ENCODE measurements at places on chromosomes 13 and 19.

DNA sequence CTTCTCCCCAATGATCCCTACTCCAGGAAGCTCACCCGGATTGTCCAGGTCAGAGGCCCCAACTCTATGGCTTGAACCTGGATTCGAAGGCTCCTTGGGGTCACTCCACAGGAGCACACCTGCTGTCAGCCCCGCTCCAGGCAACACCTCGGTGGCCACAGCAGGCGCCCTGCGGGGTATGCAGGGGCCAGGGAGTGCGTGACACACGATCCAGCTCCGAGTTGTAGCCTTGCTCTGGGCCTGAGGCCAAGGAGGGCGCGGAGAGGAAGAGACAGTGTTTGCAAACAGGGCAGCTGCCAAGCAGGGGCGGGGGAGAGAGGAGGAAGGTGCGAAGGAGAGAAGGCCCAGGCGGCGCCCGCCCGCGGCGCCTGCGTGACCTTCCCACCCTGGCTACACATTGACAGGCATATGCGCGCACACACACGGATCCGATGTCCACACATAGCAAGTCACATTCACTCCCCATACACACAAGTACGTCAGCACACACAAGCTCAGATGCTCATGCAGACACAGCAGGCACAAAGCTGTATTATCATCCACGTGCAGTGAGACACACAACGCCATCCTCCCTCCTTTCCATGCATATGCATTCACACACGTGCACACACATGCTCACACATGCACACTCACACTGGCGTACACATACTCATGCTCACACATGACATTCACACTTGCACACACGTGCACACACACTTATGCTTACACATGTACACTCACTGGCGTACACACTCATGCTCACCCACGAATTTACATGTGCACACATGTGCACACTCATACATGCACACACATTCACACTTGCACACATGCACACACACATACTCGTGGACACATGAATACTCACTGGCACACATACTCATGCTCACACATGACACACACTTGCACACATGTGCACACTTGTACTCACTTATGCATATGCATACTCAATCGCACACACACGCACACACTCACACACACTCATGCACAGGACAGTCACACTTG lies 10.4 kb downstream of the SBK2 start:
- DNase-seq = peak; percentile 73

- no peak for DNase-seq
Observed at GRCh38 chr19:48484931-48485612, 15.9 kb downstream of the CYTH2 start.

DNA sequence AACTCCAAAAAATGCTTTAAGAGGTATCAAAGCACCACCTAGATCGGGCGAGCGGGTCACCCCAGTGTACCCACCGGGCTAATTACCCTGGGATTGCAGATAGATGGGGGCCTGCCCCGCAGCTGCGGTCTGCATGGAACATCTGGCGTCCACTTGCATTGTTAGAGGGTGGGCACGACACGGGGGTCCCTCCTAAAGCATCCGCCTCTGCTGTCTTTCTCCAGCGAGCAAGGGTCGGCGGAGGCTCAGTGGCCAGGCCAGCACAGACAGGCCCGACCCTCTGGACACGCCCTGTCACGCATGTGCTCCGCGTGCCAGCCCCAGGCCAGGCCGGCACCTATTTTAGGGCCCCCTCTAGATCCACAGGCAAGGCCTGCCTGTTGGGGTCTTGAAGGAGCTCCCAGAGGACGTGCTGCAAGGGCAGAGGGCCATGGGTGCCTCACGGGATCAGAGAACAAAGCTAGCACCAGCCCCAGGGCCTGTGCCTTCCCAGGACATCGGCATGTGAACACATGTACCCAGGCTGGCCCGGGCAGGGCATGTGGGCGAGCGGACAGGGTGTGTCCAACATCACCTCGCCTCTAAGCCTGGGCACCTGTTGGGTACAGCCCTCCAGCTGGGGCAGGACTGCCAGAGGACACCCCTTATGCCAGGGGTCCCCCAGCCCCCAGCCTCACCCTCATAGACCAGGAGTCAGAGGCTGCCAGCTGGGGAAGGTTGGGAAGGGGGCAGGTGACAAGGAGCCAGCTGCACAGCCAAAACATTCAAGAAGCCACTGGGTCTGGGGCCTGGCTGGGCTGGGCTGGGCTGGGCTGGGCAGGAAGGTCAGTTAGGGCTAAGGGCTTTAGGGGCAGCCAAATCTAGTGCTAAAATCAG lies 35.6 kb upstream of the NANOS3 start:
- no peak for DNase-seq

GRCh38 chr13:34942732-34943435 lies 814 bp downstream of the NBEA start:
- DNase-seq = peak; percentile 19

DNA sequence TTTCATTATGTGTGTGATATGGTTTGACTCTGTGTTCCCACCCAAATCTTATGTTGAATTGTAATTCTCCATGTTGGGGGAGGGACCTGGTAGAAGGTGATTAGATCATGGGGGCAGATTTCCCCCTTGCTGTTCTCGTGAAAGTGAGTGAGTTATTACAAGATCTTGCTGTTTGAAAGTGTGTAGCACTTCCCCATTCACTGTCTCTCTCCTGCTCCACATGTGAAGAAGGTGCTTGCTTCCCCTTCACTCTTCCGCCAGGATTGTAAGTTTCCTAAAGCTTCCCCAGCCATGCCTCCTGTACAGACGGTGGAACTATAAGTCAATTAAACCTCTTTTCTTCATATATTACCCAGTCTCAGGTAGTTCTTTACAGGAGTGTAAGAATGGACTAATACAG lies 54.3 kb upstream of the SERTM1 start:
- no peak for DNase-seq

DNA sequence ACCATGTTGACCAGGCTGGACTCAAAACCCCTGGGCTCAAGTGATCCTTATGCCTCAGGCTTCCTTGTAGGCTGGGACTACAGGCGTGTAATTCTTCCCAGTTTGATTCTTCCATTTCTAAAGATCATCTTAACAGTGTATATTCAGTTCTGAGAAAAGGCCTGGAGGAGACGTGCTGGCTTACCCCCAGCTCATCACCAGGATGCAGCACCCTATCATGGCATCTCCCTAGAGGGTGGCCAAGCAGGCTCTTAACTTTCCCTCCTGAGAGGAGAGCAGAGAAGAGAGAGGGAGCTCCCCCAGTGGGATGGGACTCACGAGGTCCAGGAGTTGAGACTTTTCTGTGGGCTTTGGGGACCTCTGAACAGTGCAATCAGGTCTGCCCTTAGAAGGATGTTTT lies 2.1 kb upstream of the TUBA3C start:
- no peak for DNase-seq

- no peak for DNase-seq
Observed at GRCh38 chr13:98225036-98225940, 48.2 kb upstream of the RNF113B start.

DNA sequence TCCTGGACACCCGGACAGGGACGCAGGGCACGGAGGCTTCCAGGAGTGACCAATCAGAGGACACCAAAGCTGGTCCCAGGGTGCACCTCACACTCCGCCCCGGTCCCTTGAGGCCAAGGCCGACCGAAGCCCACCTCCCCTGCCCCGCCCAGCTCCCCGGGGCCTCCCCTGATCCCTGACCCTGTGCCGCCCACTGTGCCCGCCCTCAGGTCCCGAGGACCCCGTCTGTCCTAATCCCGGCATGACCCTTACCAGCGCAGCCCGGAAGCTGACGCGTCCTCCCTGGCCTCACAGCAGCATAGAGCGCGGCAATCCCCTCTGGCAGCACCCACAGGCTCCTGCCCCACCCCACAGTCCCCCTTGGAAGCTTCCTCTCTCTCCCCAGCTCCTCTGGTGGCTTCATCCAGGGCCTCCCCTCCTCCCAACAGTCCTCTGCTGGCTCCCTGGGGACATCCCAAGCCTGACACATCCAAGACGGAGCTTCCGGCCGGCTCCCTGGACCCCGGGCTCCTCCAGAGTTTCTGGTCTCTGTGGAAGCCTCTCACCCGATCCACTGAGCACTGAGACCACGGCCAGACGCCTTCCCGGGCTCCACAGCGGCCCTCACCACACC lies 7.4 kb upstream of the CDC34 start:
- no peak for DNase-seq

DNA sequence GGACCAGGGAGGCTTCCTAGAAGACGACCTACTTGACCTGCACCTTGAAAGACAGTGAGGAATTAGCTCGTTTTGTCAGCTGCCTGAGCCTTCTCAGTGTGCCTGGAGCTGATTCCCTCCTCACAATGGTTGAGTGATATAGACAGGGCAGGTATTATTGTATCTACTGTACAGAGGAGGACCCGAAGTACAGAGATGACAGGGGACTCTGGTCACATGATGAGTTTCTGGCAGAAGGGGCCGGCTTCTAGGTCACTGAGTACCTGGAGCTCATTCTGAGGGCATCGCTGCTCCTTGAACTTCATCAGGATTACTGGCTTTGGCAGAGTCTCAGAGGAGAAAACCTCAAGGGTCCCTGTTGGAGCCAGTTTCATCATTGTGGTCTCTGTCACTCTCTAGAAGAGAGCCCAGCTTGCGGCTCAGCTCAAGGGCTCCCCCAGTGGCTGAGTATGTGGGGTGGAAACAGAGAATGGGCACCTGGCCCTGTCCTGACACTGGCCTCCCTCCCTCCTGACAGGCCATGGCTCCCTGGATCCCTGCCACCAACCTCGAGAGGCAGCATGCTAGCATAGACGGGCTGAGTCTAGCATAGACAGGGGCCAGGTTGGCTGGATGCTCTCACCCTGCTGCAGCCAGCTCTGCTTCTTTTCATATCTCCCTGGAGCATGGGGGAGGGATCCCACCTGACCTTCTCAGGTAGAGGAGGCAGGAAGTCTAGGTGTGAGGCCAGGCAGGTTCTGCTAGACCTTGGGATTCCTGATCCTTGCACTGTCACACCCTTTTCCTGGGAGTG lies 38.7 kb downstream of the NFIX start:
- peak; percentile 82 for DNase-seq

DNA sequence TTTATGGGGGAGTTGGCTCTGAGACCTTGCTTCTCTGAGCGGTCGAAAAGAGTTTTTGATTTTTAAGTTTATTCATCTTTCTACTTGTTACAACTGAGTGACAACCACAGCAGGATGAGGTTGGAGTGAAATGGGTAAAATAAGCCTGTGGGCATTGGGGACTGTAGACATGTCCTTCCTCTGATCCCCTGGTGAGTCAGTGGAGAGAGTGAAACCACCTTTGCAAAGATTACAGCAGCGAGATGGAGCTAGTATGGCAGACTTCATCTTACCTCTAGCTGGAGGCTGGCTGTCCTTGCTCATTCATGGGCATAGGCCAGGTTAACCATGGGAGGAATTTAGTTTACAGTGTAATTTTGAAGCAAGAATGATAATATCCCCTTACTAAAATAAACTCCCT lies 30.9 kb upstream of the PSG9 start:
- no peak for DNase-seq

DNA sequence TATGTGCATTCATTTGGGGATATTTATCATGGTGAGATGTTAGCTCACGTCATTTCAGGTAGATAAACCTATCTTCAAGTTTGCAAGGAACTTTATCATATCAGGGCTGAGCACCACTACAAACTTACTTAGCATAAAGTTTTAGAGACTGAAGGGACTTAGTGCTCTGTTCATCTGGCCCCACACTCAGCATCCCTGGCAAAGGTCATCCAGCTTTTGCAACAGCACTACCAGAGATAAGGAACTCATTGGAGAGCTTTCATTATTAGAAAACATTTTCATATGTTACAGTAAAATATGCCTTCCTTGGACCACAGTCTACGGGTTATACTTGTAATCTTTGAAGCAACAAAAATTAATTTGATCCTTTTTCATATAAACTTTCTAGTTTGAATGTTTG lies 263.4 kb downstream of the POU4F1 start:
- no peak for DNase-seq

GRCh38 chr19:49113762-49114629 lies at the start of gene LIN7B:
LIN7B (plus strand) TSS chr19:49114370; CDS start chr19:49114405, 35 bp downstream.
- DNase-seq = peak; percentile 68

- peak; percentile 51 for DNase-seq
Observed at GRCh38 chr13:87884884-87885283, 213.7 kb downstream of the SLITRK5 start.

DNA sequence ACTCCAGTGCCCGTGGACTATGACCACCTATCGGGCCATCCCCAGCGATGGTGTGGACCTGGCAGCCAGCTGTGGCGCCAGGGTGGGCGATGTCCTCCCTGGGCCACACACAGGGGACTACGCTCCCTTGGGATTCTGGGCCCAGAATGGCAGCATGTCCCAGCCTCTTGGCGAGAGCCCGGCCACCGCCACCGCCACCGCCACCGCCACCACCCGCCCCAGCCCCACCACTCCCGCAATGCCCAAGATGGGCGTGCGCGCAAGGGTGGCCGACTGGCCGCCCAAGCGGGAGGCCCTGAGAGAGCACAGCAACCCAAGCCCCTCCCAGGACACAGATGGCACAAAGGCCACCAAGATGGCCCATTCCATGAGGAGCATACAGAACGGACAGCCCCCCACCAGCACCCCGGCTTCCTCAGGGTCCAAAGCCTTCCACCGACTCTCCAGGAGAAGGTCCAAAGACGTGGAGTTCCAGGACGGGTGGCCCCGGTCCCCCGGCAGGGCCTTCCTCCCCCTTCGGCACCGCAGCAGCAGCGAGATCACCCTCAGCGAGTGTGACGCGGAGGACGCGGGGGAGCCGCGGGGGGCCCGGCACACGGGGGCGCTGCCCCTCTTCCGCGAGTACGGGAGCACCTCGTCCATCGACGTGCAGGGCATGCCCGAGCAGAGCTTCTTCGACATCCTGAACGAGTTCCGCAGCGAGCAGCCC lies 142.3 kb downstream of the DPF1 start:
- DNase-seq = no peak

GRCh38 chr13:53167561-53167960 lies 138.9 kb downstream of the OLFM4 start:
- DNase-seq = no peak

DNA sequence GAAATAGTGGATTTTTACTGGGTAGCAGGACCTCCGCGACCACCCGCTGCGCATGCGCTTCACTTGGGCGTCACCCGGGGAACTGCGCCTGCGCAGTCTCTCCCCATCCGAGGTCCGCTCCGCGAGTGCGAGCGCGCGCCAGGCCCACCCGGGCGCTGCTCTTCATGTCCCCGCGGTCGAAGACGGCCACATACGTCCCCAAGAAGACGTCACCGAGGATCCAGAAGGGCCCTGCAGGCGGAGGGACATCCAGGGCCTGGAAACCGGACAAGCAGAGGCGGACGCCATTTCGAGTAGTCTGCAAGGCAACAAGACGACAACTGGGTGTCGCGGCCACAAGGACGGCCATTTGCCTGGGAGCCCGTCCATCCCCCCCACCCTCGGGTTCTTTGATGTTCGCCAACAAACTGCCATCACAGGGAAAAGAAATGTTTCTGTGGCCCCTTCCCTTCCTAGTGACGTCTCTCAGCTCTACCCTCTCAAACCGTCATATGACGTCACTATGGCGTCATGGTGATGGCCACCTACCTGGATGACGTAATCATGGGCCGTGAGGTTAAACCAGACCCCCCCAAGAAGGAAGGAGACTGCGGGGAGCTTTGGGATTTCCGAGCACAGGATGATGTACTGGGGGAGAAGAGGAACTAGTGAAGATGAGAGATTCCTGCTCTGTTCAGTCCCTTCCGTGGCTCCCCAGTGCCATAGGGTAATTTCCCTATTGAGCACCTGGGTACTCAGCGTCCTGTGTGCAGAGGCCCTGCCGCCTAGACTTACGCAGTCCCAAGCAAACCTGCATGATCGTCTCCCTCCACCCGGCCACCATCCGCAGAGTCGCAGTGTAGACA lies 6.7 kb downstream of the NAPSA start:
- no peak for DNase-seq

GRCh38 chr13:22278336-22278929 lies 607.6 kb downstream of the FGF9 start:
- no peak for DNase-seq
